ENCODE measurements at places on chromosomes 11 and 22.
A peak's percentile ranks its signal among the peaks of the same experiment; 100 is the strongest.

- DNase-seq: peak; percentile 18
Measured at GRCh38 chr11:70204466-70204799, 1.3 kb downstream of the FADD start.

- no peak for DNase-seq
Measured at GRCh38 chr11:65051398-65051858, 6.9 kb downstream of the NAALADL1 start.

- DNase-seq: no peak
Measured at GRCh38 chr11:120208001-120208441, 2.8 kb upstream of the OAF start.

- DNase-seq: peak; percentile 81
Measured at GRCh38 chr11:130314184-130314749, 450 bp downstream of the ZBTB44 start.

DNA sequence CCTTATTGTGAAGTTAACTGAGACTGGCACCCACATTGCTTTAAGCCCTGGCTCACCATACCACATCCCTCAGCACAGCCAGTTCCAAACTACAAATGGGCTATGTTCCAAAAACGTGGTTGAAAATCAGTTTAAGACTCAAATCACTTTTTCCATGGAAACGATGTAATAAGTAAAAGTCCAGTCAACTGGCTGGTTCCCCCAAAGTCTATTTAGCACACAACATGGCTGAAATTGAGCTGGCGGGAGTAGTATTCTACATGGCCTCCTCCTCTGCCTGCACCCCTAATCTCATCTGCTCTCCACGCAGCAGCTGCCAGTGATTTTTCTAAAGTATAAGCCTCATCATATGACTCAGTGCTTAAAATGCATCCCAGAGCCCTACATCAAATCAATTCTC is 40.9 kb upstream of the BIRC3 start:
- no peak for DNase-seq

- peak; percentile 68 for DNase-seq
Measured at GRCh38 chr11:65786786-65787636, at the start of gene OVOL1. TSS of gene OVOL1 (plus strand) at chr11:65787063. CDS start at chr11:65787374, 311 bp downstream.

GRCh38 chr22:39873965-39874364 is 19.6 kb downstream of the ENTHD1 start:
- no peak for DNase-seq

- no peak for DNase-seq
Measured at GRCh38 chr11:1744891-1745700, 5.3 kb downstream of the IFITM10 start.

- DNase-seq: no peak
Measured at GRCh38 chr11:47028195-47029093, 91.9 kb downstream of the CSTPP1 start.

- no peak for DNase-seq
Measured at GRCh38 chr11:76335842-76336241, 45.1 kb downstream of the THAP12 start.

- DNase-seq: no peak
Measured at GRCh38 chr11:60753309-60753708, 3.4 kb upstream of the MS4A15 start.

DNA sequence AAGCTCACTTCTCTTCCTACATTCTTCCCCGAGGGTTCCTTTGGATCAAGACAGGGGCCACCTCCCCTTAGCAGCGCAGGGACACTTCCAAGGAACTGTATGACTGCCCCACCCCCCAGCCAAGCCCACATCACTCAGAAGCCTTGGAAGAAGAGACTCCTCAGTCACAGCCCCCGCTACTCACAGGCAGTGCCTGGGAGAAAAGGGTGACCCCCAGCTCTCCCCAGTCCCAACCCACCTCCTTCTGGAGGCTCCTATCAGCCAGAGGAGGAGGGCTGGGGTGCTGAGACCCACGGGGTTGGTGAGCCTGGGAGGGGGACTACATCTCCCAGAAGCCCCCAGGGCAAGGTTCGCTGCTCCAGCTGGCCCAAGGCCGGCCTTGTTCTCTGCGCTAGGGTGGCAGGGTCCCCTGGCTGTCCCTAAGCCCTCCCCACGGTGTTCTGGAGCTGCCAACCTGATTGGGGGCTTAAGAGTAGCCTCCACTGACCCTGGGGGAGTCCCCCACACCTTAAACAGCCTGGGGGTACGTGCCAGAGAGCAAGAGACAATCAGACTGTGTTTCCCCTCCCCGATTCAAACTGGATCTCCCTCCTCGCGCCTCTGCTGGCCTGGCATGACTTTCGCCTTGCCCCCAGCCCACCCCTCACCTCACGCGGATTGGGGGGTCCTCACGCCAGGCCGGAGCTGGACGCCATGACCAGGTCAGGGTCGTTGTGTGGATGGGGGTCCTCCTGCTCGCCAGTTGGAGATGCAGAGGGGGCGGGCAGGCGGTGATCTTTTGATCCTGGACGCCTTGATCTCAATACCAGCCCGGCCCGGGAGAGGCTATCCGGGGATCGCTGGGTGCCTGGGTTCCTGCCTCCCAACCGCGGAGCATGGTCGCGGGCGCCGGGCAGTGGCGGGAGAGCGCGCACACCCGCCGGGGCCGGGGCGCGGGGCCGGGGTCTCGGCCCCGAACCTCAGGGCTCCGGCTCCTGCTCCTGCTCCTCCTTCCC is 838 bp downstream of the BCL9L start:
- peak; percentile 81 for DNase-seq

DNA sequence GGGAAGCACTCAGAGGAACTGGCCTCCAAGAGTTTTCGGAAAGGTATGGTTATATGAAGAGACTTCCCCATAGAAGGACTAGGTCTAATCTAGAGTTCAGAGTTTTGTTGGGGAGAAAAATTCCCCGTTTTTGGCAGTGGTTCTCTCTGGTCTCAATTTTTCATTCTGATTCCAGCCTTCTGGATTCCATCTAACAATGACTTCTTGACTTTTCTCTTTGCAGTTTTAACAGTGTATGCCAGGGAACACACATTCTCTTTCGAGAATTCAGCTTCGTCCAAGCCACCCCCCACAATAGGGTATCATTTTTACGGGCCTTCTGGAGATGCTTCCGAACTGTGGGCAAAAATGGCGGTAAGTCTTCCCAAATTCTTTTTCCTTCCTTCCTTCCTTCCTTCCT is 115.6 kb downstream of the CSTPP1 start:
- DNase-seq: no peak

- no peak for DNase-seq
Measured at GRCh38 chr11:71535825-71536224, 2.0 kb upstream of the KRTAP5-8 start.

DNA sequence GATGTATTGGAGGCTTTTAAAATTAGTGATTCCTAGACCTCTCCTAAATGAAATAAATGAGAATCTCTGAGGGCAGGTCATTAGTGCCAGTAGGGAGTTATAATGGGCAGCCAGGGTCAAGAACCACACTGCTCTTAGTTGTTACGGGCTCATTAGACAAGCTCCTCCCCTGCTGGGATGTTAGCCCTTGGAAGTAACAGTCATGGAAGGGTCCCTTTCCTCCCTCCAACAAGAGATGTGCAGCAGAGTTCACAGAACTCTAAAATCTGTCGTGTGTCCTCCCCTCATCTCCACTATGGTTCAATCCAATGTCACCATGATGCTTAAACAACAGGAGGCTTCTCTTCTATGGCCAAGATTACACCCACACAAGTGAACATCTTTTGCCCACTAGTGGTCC is 419.5 kb downstream of the INSC start:
- DNase-seq: no peak

DNA sequence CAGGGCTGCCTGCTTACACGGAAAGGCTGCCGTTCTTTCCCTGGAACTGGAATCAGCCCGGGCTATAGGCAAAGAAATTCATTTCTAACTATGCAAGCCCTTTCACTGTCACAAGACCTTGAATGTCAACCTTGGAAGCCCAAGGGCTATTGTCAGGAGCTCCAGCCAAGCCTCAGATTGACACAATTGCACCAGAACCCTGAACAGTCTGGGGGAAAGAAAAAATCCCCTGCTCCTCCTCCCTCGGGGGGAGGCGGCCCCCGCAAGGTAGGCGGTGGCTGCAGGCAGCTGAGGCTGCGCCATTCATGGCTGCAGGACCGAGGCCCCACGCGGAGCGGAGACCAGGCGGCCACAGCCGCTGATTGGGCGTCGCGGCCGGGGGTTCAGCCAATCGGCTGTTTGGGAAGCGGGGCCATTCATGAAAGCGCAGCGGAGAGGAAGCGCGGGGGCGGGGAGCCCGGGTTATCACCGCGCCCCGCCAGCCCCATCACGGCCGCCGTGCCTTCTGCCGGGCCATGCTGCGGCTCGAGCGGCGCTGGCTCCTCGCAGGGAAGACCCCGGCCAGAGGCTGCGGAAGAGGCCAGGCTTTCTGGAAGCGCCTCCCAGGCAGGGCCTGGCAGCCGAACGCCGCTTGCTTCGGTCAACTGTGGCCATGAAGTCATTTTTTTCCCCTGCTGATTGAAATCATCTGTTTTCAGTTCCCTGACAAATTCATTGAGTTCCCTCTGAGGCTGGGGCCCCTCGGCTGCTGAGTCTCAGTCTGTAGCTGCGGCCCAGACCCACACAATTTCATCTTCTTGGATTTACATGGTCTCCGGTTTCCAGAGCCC is 38.1 kb upstream of the LINC01488 start:
- DNase-seq: peak; percentile 45

- no peak for DNase-seq
Measured at GRCh38 chr22:42960531-42961399, 54.2 kb downstream of the PACSIN2 start.

DNA sequence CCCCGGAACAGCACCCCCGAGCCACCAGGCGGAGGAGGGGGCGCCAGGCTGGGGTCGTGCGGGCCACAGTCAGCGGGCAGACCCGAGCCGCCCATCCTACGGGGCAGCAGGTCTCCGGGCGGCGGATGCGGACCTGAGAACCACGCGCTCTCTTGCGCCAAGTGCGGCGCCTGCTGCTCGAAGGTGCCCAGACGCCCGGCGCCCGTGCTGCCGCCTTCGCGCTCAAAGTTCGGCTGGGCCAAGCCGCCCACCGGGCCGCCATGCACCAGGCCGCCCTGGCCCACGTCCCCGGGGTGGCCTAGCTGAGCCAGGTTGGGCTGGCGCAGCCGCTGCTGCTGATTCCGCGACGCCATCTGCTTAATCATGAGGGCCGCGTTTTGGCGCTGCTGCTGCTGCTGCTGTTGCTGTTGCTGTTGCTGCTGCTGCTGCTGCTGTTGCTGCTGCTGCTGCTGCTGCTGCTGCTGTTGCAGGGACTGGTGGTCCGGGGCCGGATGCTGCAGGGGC is 3.0 kb downstream of the MN1 start:
- DNase-seq: peak; percentile 73

DNA sequence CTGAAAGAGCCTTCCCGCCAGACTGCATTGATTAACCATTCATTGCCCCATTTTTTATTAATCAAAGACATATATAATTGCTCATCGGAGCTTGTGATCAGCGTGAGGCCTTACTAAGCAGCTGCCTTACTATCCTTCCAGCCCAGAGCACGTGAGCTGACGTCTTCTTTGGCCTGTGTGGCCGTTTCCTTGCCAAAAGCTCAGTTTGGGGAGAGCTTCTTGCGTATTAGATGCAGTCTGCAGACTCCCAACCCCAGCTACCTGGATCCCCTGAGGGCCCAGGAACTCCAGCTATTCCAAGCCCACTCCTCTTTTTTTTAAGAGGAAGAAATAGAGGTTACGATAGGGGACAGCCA is 784 bp upstream of the SLC43A3 start:
- DNase-seq: no peak

DNA sequence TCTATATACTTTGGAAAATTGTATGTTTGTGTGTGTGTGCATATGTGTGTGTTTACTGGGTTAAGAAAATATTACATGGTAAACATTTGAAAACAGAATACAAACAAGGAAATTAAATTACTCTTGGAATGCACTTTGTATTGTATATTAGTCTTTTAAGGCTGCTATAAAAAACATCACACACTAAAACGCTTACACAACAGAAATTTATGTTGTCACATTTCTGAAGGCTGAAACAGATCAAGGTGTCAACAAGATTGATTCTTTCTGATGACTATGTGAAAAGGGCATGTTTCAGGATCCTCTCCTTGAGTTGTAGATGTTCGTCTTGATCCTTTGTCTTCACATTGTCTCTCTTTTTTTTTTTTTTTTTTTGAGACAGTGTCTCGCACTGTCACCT is 149.1 kb upstream of the CNTN5 start:
- no peak for DNase-seq

GRCh38 chr22:26570115-26570514 is 19.8 kb downstream of the TPST2 start:
- DNase-seq: no peak
